Fibroblast of the aortic adventitia (primary cell): ENCODE measurements at places on chromosomes 6 and 20. TPM values are rescaled to one million over a fixed set of nuclear protein-coding genes. Genes with fewer than 3 reads are reported as not detected.

The GRM1 gene
- under 0.01 and 0.09 TPM in 2 replicates for total RNA-seq

The PRR18 gene
- total RNA-seq: not detected in 2 replicates

The MRS2 gene
- 18.3 and 31.6 TPM in 2 replicates for total RNA-seq

The MCHR2 gene
- total RNA-seq: not detected in 2 replicates

The SALL4 gene
- total RNA-seq: 0.36 and 4.1 TPM in 2 replicates

The CYP39A1 gene
- 0.63 and 4.7 TPM in 2 replicates for total RNA-seq

The ELOVL4 gene
- total RNA-seq: 2.1 and 6.4 TPM in 2 replicates

The CPNE5 gene
- total RNA-seq: 0.16 and 0.18 TPM in 2 replicates

The WFDC2 gene
- not detected in 2 replicates for total RNA-seq

The TCFL5 gene
- 23.7 and 27.9 TPM in 2 replicates for total RNA-seq

The UNC5CL gene
- total RNA-seq: 0.74 TPM in 1 of 2 replicates, not detected in the other

The RAET1G gene
- 0.82 and 4.6 TPM in 2 replicates for total RNA-seq

The C20orf204 gene
- 1.6 and 2.1 TPM in 2 replicates for total RNA-seq

The LZTS3 gene
- 3.6 and 11.6 TPM in 2 replicates for total RNA-seq

The OR14J1 gene
- total RNA-seq: not detected in 2 replicates
